ENCODE measurements at places on chromosomes 5 and 9.
A peak's percentile ranks its signal among the peaks of the same experiment; 100 is the strongest.

- no peak for DNase-seq
Measured at GRCh38 chr9:32647671-32648070, 12.2 kb upstream of the TAF1L start.

- no peak for DNase-seq
Measured at GRCh38 chr5:110817459-110817858, 78.7 kb downstream of the SLC25A46 start.

DNA sequence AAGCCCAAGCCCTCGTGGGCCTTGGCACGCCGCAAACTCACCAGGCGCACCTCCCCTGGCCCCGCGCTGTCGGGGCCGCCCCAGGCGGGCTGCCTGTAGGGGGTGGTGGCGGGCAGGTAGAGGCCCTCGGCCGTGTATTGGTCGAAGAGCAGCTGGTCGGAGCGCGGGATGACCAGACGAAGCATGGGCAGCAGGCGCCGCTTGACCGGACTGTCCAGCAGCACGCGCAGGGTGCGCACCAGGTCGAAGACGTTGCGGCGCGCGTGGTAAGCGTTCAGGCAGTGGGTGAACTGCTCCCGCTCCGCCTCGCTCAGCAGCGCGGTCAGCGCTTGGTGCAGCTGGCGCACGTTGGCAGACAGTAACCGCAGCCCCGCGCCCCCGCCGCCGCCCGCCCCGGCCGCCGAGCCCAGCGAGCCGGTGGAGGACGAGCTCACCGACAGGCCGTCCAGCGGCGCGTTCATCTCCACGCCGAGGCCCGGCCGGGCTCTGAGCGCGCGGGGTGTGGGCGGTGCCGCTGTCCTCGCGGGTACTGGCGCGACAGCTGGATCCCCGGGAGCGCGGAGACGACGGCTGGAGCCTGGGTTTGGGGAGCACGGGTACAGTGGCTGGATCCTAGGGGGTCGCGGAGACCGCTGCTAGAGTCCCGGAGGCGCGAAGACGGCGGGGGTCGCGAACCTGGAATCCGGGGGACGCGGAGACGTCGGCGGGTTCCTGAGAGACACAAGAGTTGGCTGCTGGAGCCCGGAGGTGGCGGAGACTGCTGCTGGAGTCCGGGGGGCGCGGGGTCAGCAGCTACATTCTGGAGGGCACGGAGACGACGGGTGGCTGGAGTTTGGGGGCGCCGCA, 709 bp downstream of the WHRN start:
- DNase-seq, result peak; percentile 39

DNA sequence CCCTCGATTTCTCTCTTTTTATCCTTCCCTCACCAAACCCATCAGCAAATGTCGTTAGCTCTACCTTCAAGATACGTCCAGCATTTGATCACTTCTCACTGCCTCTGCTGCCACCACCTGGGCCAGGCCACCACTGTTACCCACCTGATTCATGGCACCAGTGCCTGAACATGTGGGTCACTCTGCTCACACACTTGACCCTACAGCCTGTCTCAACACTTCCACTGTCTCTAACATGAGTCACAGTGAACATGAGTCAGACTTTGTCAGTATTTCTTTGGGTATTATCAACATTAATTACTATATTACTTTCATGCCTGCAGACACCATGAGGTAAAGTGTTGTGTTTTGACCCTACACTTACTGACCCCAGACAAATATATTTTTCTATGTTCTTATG, 19.6 kb downstream of the SLC24A2 start:
- no peak for DNase-seq
